ENCODE measurements at places on chromosomes 11 and 22. TPM values are rescaled to one million over a fixed set of nuclear protein-coding genes. Genes with fewer than 3 reads are reported as not detected.

The ACAT1 gene
- total RNA-seq = 210 TPM

The FDXACB1 gene
- 3.2 TPM for total RNA-seq

The CLCF1 gene
- total RNA-seq = 6.2 TPM

The MYRF gene
- 10.7 TPM for total RNA-seq

The IRAG1 gene
- 1.4 TPM for total RNA-seq

The SUSD2 gene
- 0.23 TPM for total RNA-seq

The APLP2 gene
- total RNA-seq = 1,569 TPM

The THAP7 gene
- total RNA-seq = 19.7 TPM

The HTR3B gene
- total RNA-seq = not detected

The HBG2 gene
- total RNA-seq = not detected

The CNTF gene
- total RNA-seq = 2.8 TPM

The APOL5 gene
- not detected for total RNA-seq

The TRAPPC4 gene
- total RNA-seq = 91.1 TPM

The OR4B1 gene
- not detected for total RNA-seq

The ABCC8 gene
- not detected for total RNA-seq

The TRPC6 gene
- total RNA-seq = 1.2 TPM

The BRSK2 gene
- total RNA-seq = 0.93 TPM

The ARAP1 gene
- total RNA-seq = 89.8 TPM

The TYMP gene
- total RNA-seq = 11.3 TPM
